Activated naive CD4-positive, alpha-beta T cell (primary cell): ENCODE measurements at places on chromosomes 5 and 9.

- DNase-seq, result no peak
These were observed 37.6 kb downstream of the NACC2 start for GRCh38 chr9:136057236-136058081.

GRCh38 chr5:130335117-130335516 lies 430.9 kb downstream of the CHSY3 start:
- no peak for DNase-seq

- no peak for DNase-seq
These were observed 260.0 kb downstream of the TRPM3 start for GRCh38 chr9:70861376-70861775.

DNA sequence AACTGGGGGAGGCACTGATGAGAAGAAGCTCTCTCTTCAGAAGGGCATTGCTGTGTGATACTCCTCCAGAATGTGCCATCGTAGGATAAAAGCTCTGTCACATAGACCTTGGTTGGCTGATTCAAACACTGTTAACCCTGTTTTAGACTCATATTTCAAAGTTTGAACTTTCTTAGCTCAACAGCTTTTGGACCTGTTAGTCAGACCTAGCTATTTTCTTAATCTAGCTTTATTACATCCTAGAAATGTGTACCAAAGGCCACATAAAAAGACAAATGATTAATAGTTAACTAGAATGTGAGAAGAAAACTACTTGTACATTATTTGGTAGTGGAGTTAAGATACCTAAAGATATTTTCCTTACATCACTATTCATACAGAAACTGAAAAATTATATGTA lies 4.3 kb downstream of the RHOBTB3 start:
- no peak for DNase-seq

- no peak for DNase-seq
These were observed 2.4 kb downstream of the LCN1 start for GRCh38 chr9:135523521-135524129.

- DNase-seq, result peak; percentile 2
These were observed 21.4 kb upstream of the OTULINL start for GRCh38 chr5:14560091-14560595.

GRCh38 chr5:42949348-42950115 lies 90.6 kb downstream of the ANXA2R start:
- peak; percentile 25 for DNase-seq

DNA sequence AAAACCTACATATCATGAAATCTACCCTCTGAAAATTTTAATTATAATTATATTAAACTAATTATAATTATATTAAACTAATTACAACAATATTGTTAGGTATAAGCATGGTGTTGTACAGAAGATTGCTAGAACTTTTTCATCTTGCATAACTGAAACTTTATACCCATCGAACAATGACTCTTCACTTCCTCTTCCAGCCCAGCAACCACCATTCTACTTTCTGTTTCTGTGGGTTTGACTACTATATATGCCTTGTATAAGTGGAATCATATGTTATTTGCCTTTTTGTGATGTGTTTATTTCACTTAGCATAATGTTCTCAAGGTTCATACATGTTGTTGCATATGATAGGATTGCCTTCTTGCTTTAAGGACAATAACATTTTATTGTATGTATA lies 274.2 kb upstream of the CCNH start:
- DNase-seq, result no peak

- no peak for DNase-seq
These were observed 16.3 kb upstream of the NPM1 start for GRCh38 chr5:171371326-171371725.

GRCh38 chr5:31396611-31397295 lies 135.1 kb downstream of the DROSHA start:
- no peak for DNase-seq

DNA sequence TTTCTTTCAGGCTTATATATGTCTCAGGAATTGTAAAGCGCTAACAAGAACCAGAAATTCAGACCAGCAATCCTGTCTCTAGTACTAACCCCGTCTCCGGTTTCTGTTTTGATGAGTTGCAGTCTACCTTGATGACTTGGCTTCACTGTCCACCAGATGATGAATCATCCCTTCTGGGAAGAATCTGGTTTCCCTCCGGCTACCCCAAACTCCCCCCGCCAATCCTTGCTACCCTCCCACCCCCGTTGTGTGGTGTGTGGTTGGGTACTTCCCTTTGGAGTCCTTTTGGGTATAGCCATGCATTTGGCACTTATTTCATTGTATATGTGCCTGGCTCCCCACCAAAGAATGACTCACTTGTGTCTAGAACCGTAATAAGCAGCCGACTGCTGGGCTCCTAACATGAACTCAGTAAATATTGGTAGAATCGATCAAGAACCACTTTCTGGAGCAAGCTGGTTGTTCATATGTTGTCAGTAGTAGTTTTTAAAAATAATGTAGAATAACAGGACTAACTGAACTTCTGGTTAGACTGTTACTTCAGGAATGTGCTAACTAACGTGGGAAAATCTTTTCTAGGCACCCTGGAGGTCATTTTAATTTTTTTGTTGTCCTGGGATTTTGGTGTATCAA lies 8.3 kb upstream of the TGFBI start:
- DNase-seq, result no peak

GRCh38 chr9:69569738-69570451 lies 102.3 kb downstream of the APBA1 start:
- no peak for DNase-seq

DNA sequence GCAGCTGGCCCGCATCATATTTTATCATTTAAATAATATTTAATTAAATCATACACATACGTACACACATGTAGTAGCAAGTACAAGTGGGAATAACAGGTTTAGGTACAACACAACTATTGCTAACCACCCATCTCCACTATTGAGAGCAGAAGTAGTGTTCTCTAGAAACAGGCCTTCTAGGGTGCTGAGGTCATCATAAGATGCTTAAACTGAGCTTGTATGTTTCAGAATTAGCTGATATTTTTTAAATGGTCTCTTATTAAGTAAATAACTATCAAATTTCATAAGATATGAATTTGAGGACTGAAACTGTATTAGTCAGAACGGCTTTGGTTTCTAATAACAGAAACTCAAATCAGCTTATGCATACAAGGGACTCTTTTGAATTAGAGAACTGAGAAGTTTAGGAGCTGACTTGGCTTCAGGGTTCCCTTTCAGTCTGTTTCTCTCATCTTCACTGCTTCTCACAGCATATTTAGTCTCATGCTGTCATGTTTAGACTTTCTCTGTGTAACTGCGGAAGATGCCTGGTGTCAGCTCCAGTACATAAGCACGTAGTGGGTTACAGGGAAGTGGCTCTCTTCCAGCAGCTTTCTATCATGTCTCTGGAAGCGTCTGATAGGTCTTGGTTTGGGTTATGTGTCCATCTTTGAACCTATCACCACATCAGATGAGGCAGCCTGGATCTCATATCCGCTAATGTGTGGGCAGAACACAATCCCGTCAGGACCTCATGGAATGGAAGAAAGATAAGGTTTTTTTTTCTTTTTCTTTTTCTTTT lies 25.0 kb upstream of the OCLN start:
- no peak for DNase-seq

DNA sequence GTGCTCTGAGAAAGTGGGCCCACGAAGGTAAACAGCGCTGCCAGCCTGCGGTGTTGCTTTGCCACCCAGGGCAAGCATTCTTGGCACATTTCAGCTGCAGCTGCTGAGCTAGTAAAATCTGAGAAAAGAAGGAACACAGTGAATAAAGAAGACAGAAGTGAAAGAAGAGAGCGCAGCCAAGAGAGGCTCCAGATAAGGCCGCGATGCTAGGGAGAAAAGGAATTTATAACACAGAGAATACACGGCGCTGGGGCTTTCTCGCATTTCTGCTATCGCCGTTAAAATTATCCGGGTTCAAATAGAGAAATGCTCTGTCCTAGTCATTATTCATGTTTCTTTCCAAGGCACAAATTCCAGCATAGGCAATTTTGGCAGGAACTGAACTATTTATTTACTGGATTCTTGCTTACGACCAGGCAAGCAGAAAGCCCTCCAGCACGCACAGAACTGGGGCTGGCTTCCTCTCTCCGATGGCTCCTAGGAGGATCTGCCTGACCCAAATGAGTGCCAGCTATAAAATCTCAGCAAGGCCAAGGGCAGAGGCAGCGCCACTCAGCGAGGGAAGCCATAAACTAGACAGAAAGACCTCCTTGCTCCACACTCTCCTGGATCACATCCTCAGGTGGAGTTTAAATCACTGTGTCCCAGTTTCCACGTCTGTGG lies 111.2 kb downstream of the ATPSCKMT start:
- no peak for DNase-seq

DNA sequence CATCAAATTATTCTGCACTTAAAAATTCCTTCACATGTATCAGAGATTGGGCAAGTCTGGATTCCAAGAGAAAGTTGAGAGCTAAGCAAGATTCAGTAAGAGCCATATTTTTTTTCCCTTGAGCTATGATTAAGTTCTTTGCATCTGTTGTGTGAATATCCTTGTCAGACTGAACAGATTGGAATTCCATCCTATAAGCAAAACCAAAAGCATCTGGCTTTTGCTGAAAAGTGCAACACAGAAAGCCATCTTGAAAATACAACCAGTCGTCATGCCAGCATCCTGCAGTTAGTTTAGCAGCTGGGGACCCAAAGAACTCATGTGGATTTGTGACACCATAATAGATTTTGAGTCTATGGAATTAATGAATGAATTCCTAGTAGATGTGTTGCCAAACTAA lies 316.9 kb downstream of the MTRR start:
- DNase-seq, result no peak
